ENCODE measurements at places on chromosomes 5 and 9.

- no peak for DNase-seq
Observed at GRCh38 chr9:87713278-87713987, 12.5 kb upstream of the CTSL start.

- no peak for DNase-seq
Observed at GRCh38 chr5:58751222-58751837, 168.5 kb downstream of the RAB3C start.

- no peak for DNase-seq
Observed at GRCh38 chr5:167442922-167443321, 848.5 kb upstream of the WWC1 start.

- no peak for DNase-seq
Observed at GRCh38 chr5:168370831-168371230, 79.4 kb downstream of the WWC1 start.

DNA sequence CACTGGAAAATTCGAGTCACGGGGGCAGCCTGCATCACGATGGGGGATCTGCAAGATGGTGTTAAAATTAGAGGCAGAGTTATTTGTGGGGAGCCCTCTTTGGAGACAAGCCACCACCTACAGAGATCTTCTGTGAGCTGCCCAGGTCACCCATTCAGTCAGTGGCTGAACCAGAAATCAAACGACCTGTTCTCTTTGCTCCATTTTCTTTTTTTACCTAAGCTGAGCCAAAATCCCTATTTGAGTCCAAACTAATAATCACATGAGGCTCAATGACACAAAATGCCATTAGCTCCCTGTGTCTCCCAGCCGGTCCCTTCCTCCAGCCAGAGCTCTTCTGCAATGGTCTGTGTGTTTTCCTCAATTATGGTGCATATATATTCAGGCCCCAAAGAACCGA lies 394.2 kb downstream of the AGTPBP1 start:
- DNase-seq, result no peak
